ENCODE measurements at places on chromosomes 13 and 19.

DNA sequence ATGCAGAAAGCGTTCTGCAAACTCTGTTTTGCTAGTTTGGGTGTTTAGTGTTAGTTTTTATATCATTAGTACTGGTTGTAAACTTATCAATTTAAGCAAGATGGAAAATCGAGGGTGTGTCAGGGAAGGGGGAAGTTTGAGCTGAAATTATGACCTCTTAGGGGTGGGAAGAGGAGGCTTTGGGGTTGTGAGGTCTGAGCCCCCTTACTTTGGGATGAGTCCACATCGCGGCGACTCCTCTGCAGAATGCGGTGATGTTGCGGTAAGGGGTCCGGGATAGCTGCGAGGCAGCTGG lies 743 bp upstream of the NDUFS7 start:
- DNase-seq, result no peak

- DNase-seq, result no peak
These were observed 171.5 kb downstream of the DLEU7 start for GRCh38 chr13:50672025-50672424.

GRCh38 chr13:112362021-112362420 lies 14.1 kb upstream of the SPACA7 start:
- no peak for DNase-seq

GRCh38 chr19:49020931-49021895 lies 2.9 kb downstream of the CGB3 start:
- no peak for DNase-seq

DNA sequence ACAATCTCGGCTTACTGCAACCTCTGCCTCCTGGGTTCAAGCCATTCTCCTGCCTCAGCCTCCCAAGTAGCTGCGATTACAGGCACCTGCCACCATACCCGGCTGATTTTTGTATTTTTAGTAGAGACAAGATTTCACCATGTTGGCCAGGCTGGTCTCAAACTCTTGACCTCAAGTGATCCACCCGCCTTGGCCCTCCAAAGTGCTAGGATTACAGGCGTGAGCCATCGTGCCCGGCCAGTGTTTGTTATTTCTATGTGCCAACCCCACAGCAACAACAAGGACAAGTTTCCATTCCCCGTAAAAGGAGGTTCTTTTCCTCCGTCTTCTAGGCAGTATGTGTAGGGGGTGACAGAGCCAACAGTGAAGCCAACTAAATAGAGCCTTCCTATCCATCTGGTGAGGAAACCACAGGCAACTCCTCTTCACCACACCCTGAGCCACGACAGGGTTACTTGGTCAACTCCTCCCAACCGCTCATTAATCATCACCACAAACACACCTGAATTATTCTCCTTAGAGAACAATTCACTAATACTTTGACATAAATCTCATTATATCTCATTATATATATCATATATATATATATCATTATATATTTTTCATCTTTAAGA lies 25.5 kb downstream of the FOXO1 start:
- DNase-seq, result no peak
